ENCODE measurements at places on chromosomes 5 and 9.

DNA sequence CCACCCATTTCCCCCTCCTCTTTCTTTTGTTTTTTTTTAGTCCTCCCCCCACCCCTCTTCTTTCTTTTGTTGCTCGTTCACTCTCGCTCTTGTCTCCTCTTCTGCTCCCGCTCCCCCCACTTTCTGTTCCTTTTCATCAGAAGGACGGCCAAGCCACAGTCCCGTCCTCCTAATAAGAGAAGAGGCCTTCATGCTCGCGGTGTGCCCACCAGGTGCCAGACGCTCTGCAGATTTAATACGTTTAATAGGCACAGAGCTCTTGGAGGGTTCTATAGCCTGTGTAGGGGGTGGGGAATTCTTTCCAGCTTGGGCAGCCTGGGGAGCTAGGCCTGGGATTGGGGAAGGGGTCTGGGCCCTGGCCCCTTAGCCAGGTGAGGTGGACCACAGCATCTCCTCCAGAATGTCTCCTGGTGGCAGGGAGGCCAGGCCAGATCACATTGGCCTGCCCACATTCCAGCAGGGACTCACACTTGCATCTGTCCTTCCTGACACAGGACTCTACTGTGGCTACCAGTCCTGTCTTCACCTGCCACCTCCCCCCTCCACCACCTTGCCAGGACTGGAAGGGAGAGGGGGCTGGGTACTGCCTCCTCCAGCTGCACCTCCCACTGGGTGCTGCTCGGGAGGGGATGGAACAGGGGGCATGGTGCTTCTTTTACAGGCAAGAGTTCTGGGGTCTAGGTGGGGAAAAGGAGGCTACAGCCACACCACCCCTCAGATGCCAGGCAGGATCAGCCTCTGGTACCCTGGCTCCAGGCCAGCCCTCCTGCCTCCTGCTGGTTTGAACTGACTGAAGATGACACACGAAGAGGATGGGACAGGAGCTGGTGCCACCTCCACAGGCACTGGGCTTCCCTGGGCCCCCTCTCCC is 6.1 kb upstream of the BARX1 start:
- DNase-seq = no peak

- no peak for DNase-seq
These were observed at the start of gene UBE2QL1 for GRCh38 chr5:6448622-6449464. TSS of gene UBE2QL1 (plus strand) at chr5:6448859. CDS start at chr5:6448894, 35 bp downstream.

- DNase-seq = no peak
These were observed 34.8 kb downstream of the HTR4 start for GRCh38 chr5:148619484-148619883.

- DNase-seq = no peak
These were observed 208.5 kb upstream of the KCNN2 start for GRCh38 chr5:114153392-114153791.

- no peak for DNase-seq
These were observed 27.5 kb upstream of the LRRC14B start for GRCh38 chr5:163841-164240.

DNA sequence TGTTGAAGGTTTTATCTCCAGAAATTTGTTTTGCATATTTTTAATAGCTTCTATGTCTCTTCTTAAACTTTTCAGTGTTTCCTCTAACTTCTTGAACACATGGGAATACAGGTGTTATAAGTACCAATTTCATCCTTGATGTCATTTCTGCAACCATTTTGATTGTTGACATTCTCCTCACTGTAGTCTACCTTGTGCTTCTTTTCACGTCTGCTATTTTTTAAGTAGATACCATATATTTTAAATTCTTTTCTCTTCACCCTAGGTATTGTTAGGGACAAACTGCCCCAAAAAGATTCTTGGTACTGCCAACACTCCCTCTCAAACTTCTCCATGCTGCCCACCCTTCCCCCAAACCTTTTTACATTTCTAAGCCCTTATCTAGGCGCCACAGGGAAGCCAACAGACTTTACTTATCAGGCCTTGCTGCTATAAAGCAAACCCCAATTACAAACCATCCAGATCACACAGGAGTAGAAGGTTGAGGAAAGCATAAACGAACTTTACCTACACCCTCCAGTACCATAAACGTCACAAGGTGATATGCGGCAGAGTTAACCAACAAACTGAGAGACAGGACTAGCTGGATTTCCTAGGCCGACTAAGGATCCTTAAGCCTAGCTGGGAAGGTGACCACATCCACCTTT is 1165.3 kb downstream of the TAF11L14 start:
- no peak for DNase-seq

DNA sequence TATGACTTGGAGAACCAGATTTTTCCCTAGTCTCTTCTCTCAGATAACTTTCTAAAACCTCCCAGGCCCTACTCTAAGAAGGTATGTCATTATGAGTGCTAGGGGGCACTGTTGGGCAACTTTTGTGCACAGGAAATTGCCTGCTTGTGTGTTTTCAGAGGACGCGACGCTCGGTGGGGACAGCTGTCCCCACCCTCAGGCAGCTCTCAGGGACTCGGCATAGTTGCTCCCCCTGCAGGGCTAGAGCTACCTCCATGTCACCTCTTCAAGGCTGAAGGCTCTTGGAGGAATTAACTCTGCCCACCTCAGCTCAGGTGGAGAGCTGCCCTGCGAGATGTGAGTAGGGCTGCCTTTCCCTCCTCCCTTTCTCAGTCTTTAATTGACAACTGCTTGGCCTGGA is 10.2 kb upstream of the TIFAB start:
- DNase-seq = peak; percentile 42
